ENCODE measurements at places on chromosomes 4 and X.

DNA sequence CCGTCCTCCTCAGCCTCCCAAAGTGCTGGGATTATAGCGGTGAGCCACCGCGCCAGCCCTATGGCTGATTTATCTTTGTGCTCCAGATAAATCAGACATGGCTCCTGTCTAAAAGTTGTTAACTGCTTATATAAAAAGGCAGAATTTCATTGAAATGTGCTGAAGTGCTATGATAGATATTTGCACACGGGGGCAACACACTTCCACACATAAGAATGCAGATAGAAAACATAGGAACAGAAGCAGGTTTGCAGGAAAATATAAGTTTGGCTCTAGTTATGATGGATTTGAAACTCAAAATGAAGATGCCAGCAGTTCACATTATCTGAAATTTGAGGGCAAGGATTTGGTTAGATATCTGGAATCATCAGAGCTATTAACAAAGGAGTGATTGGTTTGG lies 163.1 kb upstream of the SLITRK2 start:
- no peak for DNase-seq

- DNase-seq = no peak
These were observed 2731.9 kb downstream of the ARAP2 start for GRCh38 chr4:33512397-33512796.

GRCh38 chr4:142818476-142818875 lies 27.6 kb downstream of the INPP4B start:
- no peak for DNase-seq

GRCh38 chr4:20255251-20255586 lies 3.5 kb downstream of the SLIT2 start:
- DNase-seq = no peak

DNA sequence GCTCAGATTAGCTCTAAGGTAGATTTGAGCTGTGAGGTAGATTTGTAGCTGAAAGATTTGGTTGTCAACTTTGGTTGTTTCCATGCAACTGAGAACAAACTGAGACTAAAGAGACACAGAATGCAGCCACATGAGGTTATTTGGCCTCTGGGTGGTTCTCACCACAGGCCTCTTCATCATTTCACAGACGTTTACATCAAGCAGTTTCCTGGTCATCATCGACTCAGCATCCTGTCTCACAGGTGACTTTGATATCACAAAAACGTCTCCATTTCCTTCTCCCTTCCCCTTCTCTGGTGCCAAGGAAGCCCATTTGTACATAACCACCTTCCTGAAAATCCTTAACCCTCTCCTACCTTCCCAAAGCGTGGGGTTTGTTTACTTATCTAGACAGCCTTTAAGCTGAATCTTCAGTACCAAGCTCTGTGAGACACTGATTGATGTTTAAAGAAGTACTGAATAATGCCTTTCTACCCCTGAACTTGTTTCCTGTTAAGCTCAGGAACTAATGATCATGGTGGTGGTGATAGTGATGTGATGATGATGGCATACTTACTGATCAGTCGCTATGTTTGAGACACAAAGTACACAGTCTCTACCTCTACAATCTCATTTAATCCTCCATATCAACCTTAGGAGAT lies 81.9 kb downstream of the FAM114A1 start:
- DNase-seq = no peak

DNA sequence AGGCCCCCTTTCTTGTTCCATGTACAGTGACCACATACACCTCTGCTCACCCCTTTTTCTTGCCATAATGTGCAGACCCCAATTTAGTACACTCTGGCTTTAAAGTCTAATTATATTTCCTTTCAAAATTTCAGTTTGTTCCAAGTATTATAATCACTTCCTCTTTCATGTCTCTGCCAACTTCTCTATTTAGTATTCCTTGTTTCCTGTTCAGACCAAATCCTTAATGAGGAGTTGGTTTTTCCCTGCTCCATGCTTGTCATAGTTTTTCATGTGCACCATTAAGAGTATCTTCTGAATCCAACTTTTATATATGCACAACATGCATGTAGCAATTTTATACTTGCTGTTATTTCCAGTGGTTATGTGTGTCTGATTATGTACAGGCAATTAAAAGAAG lies 32.3 kb downstream of the USP53 start:
- DNase-seq = no peak

- DNase-seq = no peak
These were observed 57.7 kb upstream of the PASD1 start for GRCh38 chrX:151505796-151506195.

DNA sequence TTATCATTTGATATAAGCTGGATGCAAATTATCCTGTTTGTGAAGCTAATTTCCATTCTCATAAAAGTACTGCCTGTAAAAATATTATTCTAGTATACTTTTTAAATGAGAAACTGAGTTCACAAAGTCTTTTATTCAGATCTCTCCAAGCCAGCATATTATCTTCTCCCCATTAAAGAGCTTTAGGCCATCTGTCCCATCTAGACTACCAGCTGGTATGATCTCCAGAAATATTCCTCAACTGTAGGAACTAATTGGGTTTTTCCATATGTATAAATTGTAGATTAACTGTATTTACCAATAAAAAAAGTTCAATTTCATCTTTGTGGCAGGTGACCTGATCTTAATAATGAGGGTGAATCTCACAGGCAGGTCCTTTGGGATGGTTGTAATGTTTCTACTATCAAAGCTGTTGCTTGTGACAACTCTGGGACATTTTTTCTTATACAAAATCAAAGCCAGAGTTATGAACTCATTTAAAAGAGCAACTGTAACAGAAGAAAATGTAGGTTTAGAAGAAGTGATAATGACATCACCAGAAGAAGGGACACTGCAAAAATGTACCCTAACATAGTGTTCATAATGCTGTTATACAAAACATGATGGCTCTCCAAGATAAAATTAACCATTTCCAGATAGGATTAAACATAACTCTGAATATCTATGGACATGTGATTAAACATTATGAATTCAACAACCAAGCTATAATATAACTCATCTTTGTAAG lies 132.8 kb downstream of the KCNIP4 start:
- no peak for DNase-seq

DNA sequence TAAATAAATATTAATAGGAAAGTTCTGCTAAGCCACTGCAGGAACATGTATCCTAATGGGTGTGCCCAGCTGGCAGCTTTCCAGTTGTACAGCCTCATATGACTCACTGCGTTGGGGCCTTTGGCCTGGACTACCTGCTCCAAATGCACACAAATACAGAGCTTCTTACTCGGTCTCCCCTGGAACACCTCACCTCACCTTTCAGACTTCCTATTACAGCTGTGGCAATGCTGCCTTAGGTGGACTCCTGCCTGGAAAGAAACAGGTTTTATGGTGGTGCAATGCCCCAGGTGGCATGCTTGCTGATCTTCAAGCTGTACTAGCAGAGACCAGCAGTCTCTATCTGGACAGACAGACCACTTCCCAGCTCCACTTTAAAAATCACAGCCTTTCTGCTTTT lies 85.7 kb upstream of the EXOC1L start:
- DNase-seq = no peak

- DNase-seq = no peak
These were observed 27.3 kb upstream of the STS start for GRCh38 chrX:7119950-7120877.

DNA sequence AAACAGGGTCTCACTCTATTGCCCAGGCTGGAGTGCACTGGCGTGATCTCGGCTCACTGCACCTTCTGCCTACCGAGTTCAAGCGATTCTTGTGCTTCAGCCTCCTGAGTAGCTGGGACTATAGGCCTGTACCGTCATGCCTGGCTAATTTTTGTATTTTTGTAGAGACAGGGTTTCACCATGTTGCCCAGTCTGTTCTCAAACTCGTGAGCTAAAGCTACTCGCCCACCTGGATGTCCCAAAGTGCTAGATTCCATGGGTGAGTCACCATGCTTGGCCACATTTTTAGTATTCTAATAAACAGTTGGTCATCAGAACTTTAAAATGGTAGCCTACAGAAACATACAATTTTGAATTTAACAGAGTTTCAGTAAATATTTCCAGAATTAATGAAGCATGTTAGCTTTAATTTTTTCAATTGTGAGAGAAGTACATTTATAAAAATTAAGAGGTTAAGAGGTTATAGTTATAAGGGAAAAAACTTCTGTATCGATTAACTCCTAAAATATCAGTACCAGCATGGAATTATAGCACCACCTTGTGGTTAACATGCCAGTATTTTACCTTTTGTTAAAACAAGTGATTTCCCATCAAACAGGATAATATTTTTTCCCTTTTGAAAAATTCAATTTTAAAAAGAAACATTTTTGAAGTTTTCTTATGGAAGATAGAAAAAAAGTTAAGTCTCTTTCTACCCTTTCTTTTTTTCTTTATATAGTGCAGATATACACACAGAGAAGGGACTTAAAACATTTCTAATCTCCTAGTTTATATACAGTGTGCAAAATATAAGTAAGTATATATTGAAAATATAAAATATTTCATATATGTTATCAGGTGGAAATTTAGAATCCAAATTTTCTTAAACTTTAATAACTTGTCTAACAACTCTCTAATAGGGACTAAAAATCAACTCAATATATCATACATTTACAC lies 35.4 kb downstream of the CEP44 start:
- DNase-seq = no peak

- DNase-seq = no peak
These were observed 2.8 kb upstream of the SMIM14 start for GRCh38 chr4:39641451-39641850.

DNA sequence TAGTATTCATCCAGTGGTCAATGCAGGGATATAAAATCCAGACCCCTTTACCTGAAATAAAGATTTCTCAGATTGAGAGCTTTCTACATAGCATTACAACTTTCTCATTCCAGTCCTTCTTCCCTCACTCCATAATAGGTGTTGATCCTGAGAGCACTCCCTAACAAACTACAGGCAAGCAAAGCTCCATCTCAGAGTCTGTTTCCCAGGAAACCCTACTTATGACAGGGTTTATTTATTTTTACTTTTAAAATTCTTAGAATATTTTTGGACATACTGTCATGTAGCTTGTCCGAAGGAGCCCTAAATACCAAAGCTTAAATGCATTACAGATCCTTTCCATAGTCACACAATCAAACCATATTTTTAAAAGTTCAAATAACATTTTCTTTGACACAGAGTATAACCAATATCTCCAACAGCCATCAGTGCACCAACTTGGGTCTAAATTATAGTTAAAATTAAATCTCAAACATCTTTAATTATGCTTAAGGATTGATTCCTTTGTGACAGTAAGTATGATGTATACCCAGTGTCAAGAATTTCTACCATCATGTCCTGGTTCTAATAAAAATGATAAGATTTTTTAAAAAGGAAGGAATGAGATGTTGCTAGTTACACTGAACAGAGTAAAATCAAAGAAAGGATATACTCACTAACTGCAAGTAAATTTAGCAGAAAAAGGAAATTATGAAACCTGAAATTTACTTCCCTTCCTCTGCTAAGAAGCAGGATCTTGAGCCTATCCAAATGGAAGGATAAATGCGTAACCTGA lies 580.4 kb upstream of the ADGRL3 start:
- DNase-seq = no peak

DNA sequence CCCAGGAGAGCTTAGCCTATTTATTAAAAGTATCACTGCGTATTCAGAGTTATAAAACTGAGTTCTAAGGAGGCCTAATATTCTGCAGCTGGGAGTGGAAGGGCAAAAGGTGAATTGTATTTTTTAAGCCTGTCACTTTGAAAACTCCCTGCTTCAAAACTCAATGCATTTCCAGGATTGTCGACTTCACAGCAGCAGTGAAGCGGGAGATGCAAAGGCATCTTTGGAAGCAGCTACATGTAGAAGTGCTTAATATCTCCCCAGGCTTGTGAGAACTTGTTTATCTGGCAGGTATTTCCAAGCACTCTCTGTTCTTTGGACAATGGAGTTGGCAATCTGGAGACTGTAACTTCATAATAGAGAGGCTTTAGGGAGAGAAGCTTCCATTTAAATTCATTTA lies 717.5 kb upstream of the SLIT2 start:
- DNase-seq = no peak

GRCh38 chrX:22516893-22517292 lies 244.2 kb downstream of the CBLL2 start:
- DNase-seq = no peak

- DNase-seq = no peak
These were observed 61.0 kb upstream of the SMIM10 start for GRCh38 chrX:134929808-134930207.

DNA sequence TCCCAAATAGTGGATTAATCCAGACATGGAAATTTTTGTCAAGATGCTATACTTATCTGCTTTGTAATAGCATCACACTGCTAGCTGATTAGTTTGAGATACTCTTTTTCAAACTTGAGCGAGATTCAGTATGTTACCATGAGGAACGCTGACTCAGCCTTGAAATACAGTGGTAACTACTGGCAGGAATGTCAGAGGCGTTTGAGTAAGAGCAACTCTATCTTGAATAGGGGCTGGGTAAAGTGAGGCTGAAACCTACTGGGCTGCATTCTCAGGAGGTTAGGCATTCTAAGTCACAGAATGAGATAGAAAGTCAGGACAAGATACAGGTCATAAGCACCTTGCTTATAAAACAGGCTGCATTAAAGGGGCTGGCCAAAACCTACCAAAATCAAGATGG lies 2519.6 kb downstream of the ARAP2 start:
- DNase-seq = no peak

- DNase-seq = no peak
These were observed 2.7 kb upstream of the MXD4 start for GRCh38 chr4:2264481-2265041.

- DNase-seq = no peak
These were observed 726.7 kb downstream of the C4orf33 start for GRCh38 chr4:129822701-129823100.

- no peak for DNase-seq
These were observed 544.9 kb upstream of the CPXCR1 start for GRCh38 chrX:88202149-88202548.

DNA sequence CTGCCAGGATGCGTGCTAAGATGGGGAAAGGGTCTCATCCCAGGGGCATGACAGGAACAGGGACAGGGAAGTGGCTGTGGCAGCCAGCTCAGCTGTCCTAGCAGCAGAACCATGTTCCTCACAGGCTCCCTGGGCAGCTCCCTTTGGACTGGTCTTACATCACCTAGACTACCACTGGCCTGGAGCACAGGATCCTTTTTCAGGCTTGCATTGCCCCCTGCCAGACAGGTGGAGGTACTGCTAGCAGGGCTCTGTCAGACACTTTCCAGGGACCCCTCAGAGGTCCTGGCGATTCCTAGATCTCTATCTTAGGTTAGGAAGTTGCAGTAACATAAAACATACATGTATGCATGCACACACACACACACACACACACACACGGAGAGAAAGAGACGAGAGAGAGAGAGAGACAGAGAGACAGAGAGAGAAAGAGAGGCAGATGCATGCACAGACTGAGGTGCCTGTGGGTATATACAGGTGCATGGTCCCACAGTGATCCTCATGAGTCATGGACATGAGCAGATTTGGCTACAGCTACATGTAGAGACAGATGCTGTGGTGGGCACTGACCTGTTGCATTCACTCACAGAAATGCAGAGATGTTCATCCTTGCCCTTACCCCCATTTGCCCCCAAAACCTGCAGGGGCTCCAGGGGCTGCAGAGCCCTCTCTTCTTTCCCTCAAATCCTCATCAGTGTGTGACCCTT lies 63.6 kb downstream of the STARD8 start:
- no peak for DNase-seq

DNA sequence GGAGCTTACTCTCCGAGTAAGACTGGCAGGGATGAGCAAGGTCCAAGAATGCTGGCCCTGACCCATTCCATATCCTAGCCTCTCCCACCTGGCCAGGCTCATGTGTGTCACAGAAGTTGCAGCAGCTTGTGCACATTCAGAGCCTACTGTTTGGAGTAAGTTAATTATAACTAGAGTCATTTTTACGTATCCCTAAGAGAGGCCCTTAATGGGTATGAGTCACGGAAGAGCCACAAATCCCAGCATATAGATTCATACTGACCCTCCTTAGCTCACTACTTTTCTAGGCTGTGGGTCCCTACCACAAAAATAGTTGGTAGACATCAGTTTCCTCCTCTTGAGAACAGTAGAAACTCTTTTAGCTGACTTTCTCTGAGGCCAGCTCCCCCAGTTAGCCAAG lies 118.3 kb upstream of the FRG1 start:
- DNase-seq = no peak

Data from stimulated activated CD8-positive, alpha-beta memory T cell treated with anti-CD3 and anti-CD28 coated beads, Interleukin-4, amount 100 ng/mL, for 24 hours (primary cell).